ENCODE measurements at places on chromosomes 3 and 15.

- DNase-seq, result no peak
Measured at GRCh38 chr3:146280864-146281263, 30.0 kb upstream of the PLSCR4 start.

- no peak for DNase-seq
Measured at GRCh38 chr15:54568381-54568780, 590.1 kb downstream of the UNC13C start.

DNA sequence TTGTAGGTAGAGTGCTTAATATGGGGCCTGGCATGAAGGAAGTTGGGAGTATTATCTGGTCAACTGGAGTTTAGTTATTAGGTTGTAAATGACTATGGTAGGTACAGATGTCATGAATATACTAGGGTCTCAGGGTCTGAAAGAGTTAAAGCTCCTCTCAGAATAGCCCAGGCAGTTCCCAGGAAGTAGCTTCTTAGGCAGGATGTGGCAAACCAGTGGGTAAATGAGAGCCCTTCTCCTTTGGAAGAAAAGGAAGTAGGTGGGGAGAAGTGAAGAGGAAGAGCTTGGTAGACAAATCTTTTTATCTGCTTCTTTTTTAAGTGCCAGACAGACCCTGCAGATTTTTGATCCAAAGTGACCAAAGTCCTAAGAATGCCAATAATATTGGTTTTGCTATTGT, 24.5 kb downstream of the MAP2K1 start:
- DNase-seq, result no peak

GRCh38 chr15:100017140-100017539, 283.9 kb upstream of the LYSMD4 start:
- no peak for DNase-seq

GRCh38 chr3:108947855-108948254, 5.8 kb downstream of the GUCA1C start:
- DNase-seq, result no peak

GRCh38 chr15:84814916-84815315, 2.2 kb upstream of the ALPK3 start:
- no peak for DNase-seq

DNA sequence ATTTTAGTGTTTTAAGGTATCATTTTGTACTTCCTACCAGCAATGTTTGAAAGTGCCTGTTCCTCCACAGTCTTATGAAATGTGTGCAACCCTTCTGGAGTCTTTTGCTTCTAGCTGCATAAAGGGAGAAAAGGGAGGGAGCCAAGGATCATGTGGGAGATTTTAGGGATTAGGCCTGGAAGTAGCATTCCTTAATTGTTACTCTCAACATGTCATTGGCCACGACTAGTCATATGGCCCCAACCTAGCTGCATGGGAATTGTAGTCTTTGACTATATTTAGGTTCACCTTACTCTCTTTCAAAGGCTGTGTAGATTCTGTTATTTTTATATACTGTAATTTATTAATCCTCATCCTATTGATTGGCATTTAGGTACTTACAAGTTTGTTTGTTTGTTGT, 14.9 kb downstream of the CRTAP start:
- DNase-seq, result no peak

DNA sequence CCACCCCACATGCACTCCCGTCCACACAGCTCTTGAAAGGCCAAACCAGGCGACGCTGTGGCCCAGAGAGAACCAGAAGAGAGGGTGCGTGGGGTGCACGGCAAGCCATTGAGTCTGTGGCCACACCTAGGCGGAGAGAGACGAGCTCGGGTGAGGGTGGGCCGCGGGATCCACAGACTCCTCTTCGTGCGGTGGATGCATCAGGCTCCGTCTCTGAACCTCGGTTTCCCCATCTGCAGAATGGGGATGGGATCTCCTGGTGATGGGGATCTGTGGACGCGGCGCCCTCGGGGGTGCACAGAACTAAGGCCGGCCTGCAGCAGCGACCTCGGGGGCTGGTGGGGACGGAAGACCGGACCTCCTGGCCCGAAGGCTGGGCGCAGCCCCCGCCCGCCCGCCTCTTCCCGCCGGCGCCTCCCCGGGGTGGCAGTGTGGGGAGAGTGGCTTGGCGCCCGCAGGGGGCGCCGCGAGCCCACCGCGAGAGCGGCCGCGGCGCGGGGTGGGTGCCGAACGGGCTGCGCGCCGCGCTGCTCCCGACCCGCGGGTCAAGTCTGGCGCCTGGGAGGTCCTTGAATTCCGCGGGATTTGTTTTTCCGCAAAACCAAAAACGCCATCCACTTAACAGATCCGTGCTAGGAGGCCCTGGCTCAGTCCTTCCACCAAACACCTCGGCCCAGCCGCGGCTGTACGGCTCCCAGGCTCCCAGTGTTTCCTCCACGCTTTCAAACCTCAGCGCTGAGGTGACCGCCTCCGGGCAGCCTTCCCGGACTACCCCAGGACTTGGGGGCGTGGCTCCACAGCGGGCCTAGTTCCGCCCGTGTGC, 13.2 kb upstream of the ADPGK start:
- peak; percentile 40 for DNase-seq

DNA sequence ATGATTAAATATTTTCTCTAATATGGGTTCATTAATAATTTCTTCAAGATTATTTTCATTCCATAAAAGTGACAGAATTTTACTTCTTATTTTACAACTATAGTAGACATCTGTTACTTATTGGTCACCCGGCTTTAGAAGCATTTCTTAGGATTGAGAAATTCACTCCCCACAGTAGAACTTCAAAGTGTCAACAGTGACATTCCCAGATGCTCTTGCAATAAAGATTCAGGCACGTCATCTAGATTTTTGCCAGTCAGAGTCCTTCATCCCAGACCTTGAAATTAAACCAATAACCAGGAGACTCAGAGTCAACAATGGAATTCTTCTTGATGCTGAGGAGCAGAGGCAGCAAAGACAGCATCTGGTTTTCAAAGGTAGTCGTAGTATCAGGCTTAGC, 190.8 kb downstream of the VGLL3 start:
- DNase-seq, result no peak

Measured in stimulated activated CD4-positive, alpha-beta T cell treated with anti-CD3 and anti-CD28 coated beads, Interleukin-2, amount 100 ng/mL, for 48 hours (primary cell).